Activated CD4-positive, alpha-beta T cell treated with anti-CD3 and anti-CD28 coated beads, Interleukin-2, amount 10 ng/mL, durations not matched to agents 24 days and 14 days (primary cell): ENCODE measurements at places on chromosomes 1 and 21.

GRCh38 chr1:70979313-70979712, 68.3 kb downstream of the PTGER3 start:
- DNase-seq = no peak

- DNase-seq = no peak
These were observed 231.5 kb upstream of the SNX7 start for GRCh38 chr1:98429965-98430443.

GRCh38 chr1:155051777-155052398, 772 bp downstream of the ADAM15 start:
- DNase-seq = peak; percentile 81

DNA sequence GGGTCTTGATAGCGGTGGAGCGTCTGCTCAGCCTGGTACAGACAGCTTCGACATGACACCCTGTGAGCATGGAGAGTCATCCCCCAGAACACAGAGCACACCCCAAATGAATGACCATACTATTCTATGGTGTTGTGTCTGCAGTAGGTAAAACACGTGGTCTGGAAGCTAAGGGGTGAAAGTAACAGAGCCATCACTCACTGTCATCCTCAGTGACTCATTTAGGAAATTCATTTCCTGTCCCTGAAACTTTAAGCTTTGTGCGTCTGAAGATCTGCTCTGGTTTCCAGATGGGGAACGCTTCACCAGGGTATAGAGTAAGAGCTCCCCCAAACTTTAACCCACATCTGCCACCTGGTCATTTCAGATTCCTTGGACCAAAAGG, 94.8 kb upstream of the DISP3 start:
- DNase-seq = peak; percentile 66

- peak; percentile 84 for DNase-seq
These were observed 22.9 kb upstream of the DISC1 start for GRCh38 chr1:231603598-231604275.

DNA sequence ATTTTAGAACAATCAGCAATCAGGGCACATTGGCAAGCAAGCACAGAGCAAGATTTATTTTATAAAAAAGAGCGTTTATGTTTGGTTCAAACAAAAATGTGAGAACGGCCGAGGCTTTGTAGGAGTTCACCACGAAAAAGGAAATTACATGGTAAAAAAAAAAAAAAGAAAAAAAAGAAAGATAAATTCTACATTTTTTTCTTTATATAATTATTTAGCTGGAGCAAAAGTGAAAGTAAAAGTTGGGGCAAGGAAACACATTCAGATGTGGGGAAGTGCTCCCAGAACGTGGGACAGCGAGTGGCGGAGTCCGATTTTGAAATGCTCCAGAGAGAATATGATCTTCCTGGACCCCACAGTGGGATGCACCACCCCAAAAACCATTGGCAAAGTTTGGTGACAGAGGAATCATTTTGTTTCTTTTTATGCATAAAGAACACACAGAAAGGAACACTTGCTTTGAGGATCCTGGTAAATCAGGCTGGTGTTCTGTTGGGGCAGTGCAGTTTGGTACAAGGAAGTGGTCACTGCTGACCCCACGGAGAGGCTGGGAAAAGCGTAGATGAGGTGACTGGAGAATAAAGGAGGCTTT, 16.3 kb upstream of the ATP5PO start:
- DNase-seq = peak; percentile 80

DNA sequence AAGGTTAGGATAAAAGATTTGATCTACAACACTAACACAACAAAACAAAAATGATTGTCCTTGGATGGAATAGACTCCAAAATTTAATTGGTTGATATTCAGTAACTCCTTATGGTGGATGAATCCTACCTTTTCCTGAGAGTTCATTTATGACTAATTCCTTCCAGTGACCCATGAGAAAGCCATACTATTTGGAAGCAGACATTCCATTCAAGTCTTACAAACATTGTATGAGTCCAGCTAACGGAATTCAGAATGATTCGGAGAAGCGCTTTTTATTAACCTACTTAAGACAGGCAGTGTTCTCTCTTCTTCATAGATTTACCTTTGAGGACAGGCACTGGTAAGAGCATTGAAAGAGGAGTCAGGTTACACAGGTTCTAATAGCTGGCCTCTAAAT, 155.6 kb upstream of the ZNF648 start:
- no peak for DNase-seq

GRCh38 chr1:232186931-232187330, 443.0 kb downstream of the SIPA1L2 start:
- DNase-seq = no peak

DNA sequence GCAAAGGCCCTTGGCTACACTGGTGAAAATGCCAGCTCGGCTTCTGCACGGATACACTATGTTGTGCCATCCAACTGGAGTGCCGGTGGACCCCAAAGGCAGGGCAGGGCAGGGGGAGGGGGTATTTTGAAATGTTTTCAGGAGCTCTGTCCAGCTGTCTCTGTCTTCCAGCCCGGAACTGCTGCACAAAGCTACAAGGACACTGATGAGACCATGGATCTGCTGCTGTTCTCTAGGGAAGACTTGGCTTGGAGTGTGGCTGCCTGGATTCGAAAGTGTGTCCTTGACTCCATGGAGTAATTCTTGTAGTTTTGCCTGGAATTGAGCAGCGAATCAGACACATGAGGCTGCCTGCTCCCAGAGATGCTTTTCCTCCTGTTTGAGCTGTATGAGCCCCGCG, 42.4 kb downstream of the TTC39A start:
- DNase-seq = no peak

DNA sequence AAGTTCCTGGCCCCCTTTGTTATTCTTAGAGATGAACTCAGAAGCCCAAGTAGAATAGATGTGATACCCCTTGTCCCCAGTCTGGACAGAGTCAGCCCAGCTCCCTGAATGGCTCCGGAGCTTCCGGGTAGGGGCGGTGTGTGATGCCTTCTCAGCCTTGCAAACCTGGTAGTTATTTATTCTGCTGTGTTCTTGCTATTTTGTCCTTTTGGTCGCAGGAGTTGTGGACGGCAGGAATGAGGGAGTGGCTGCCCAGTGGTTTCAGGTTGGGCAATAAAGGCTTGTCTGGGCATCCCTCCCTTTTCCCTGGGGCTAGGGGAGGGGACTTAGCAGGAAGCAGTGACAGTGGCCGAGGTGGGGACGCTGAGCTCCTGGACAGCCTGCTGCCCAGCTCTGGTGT, 2.8 kb downstream of the PTPRU start:
- DNase-seq = no peak

- DNase-seq = peak; percentile 57
These were observed 70.2 kb downstream of the FOXD2 start for GRCh38 chr1:47507881-47508701.

- DNase-seq = no peak
These were observed 33.4 kb upstream of the IFFO2 start for GRCh38 chr1:18989896-18990295.

GRCh38 chr21:27764056-27764455, 797.2 kb upstream of the ADAMTS5 start:
- DNase-seq = no peak

- DNase-seq = no peak
These were observed 144.5 kb upstream of the TMEM51 start for GRCh38 chr1:15008783-15009729.

DNA sequence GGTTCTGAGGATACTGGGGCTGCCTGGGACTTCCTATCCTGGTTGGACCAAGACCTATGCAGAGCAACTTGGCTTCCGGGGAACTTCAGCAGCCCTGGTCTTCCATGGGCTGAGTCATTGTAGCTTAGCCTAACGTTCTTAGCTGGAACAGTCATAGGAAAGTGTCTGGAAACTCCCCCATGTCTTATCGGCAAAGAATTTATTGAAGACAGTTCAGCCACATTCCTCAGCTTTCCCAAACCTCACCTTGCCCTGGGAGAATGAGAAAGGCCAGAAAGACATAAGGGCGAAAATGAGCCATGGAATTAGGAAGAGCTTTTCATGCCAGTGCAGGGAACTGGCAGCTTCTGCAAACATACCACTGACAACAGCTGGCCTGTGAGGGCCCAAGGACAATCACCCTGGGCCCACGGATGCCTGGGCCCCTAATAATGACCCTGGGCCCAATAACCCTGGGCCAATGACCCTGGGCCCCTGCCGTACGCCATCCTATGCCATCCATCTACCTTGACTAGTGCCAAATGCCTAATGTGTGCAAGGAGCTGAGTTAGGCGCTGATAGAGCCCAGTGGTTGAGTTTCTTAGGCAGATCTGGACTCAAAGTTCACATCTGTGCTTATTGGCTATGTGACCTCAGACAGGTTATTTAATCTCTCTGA, 114.4 kb upstream of the GADD45A start:
- DNase-seq = no peak

DNA sequence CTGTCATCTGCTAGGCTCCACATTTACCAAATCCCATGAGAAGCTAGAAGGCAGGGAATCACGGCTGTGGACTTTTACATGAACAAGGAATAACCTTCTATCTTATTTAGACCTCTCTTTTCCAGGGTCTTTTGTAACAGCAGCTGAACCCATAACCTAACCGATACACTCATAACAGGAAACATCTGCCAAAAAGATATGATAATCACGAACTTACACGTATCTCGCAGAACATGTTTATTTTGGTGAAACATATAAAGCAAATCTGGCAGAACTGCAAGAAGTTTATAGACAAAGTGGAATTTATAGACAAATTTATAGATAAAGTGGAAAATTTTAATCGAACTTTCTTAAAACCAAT, 20.4 kb downstream of the TINAGL1 start:
- no peak for DNase-seq

GRCh38 chr1:232973652-232974611, 23.5 kb downstream of the NTPCR start:
- DNase-seq = no peak

DNA sequence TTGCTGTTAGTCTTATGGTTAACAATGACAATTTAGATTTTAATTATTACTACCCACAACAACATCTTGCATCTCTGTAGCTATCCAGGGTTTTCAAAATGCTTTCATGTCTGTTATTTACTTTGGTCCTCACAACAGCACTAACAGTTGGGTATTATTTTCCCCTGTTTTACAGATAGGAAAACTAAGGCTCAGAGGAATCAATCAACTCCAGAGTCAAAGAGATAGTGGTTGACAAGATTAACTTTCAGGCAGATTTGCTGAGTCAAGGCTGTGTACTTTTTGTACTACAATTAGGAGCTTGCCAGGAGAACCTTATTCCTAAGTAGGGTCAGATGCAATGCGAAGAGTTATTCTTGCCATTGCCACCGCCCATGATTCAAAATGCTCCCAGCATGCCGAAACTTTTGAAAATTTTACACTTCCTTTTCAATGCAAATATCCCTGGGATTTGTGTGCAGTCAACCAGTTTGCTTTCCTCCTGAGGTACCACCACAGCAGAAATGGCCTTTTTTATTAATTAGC, 49.4 kb upstream of the ROR1 start:
- no peak for DNase-seq

- no peak for DNase-seq
These were observed 5.3 kb downstream of the IGSF9 start for GRCh38 chr1:159940006-159940620.

DNA sequence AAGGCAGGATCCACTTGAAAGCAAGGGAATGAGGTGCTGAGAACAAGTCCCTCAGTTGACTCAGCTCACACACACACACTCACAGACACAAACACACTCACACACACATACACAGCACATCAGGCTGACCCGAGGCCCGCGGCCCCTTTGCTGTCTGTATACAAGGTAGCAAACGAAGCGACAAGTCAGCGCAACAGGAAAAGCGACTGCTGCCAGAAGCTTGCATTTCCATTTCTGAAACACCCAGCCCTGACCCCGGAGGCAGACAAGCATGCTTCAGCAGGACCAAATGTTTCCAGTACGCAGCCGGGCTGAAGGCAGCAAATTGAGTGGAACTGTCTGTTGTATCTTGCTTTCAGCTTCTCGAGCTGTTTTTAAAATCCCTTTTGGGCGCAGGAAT, 501.6 kb downstream of the NPHP4 start:
- DNase-seq = no peak

DNA sequence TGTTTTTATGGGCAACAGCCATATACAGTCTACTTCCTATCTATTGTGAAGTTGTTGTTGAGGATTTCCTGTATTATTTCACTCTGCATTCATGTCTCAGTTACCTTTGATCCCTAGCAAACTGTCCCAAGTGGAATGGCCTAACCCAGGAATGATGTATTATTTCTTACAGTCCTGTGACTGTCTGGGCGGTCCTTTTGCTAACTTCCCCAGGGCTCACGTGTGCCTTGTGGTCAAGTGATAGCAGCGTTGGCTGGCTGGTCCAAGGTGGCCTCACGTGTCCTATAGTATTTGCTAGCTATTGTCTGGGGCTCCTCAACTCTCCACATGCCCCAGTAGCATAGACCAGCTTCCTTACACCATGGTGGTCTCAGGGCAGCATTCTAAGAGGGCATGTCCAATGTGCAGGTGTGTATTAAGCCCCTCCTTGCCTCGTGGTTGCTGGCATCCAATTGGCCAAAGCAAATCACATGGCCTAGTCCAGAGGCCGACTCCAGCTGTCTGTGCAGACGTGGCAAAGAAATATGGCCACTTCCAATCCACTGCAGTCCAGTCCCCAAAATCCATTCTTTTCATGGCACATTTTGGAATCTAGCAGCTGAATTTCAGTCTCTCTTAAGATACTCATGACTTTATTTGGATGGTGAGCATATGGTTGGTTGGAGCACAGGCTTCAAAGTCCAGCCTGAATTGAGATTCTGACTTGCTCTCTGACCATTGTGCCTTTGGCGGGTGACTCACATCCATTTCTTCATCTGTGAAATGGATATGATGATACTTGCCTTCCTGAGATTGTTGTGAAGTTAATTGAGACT, 94.1 kb downstream of the GALNT2 start:
- DNase-seq = no peak

- no peak for DNase-seq
These were observed 23.7 kb downstream of the KRTAP10-1 start for GRCh38 chr21:44516342-44516741.

- peak; percentile 88 for DNase-seq
These were observed 9.5 kb upstream of the B3GALNT2 start for GRCh38 chr1:235513495-235514366.

- no peak for DNase-seq
These were observed 10.0 kb upstream of the KCNAB2 start for GRCh38 chr1:6035719-6036118.

DNA sequence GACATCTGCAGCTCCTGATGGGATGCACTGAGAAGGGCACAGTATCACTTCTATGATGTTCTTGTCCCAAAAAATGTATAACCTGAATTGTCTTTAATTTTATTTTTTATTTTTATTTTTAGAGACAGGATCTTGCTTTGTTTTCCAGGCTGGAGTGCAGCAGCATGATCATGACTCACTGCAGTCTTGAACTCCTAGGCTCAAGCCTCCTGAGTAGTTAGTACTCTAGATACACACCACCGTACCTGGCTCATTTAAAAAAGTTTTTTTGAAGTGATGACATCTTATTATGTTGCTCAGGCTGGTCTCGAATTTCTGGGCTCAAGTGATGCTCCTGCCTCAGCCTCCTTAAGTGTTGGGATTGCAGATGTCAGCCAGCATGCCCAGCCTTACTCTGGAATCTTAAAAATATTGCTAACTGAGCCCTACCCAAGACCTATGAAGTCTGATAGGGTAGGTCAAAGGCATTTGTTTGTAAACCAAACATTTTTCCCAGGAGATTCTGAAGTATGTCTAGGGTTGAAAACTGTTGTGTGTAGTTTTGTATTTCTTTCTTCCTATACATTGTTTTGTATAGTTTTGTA, 68.9 kb downstream of the ATF6 start:
- DNase-seq = no peak

GRCh38 chr1:41917835-41918449, 780 bp downstream of the HIVEP3 start:
- peak; percentile 86 for DNase-seq

- DNase-seq = no peak
These were observed 31.0 kb downstream of the TMCC2 start for GRCh38 chr1:205258719-205259118.

- DNase-seq = no peak
These were observed 655.8 kb downstream of the BRINP3 start for GRCh38 chr1:189821833-189822232.
